Activated naive CD4-positive, alpha-beta T cell treated with Interleukin-2 at 50 U/mL for 16 hours (primary cell): ENCODE measurements at places on chromosomes 11 and 22.

DNA sequence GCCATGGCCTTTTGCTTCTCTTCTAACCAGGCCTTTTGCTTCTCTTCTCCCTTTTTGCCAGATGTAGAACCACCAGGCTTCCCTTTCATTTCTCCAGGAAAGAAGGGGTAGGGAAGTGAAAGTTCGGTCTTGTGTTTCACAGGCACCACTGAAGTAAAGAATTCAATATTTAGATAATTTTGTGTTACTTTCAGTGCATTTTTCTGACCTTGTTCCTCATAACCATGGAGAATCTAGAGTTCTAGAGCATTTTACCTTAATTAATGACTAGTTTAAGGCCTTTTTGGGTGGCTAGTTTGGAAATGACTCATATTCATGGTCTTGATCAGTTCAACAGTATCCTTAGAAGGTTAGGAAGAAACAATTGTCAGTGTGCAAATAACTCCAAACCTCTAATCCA is 22.7 kb downstream of the GRAMD1B start:
- DNase-seq: no peak

- DNase-seq: peak; percentile 8
Measured at GRCh38 chr11:17734986-17735817, 621 bp downstream of the KCNC1 start.

DNA sequence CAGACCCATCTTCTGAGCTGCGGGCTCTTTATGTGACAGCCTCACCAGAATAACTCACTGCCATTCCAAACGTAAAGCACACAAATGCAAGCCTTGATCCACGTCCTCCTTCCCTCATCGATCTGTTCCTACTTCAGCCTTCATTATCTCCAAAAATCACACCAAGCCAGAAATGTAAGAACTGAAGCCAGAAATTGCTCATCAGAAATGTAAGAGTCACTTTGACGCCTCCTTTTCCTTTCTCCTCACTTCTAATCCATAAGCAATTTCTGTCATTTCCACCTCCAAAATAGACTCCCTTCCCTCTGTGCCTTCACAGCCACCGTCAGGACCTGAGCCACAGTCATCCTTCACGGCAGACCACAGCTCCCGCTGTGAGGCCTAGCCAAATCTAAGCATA is 387.3 kb upstream of the B3GAT1 start:
- no peak for DNase-seq

- DNase-seq: no peak
Measured at GRCh38 chr11:128961645-128962044, 19.0 kb upstream of the TP53AIP1 start.

DNA sequence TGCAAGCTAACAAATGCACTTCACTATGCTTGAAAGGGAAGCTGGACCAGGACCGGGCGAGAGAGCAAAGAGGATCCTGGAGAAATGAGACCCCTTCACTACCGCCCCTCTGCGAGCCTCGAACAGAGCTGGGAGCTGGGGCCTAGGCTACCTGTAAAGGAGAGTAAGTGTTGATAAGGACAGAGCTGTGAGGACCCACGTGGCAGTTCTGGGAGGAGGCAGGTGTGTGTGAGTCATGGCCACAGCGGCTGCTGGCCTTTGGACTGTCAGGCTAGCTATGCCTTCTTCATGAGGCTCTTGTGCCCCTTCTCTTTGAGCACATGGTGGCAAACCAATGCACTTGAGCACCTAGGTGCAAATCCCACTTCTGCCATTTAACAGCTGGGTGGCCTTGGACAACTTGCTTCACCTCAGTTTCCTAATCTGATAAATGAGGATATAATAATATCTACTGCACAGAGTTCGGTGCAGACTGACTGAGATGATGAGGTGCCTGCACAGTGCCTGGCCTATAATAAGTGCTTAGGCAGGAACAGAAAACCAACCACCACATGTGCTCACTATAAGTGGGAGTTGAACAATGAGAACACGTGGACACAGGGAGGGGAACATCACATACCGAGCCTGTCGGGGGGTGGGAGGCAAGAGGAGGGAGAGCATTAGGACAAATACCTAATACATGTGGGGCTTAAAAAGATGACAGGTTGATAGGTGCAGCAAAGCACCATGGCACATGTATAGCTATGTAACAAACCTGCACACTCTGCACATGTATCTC is 35.3 kb upstream of the KCNJ11 start:
- DNase-seq: no peak

- DNase-seq: no peak
Measured at GRCh38 chr11:5923427-5923776, 18.6 kb upstream of the OR56A3 start.

DNA sequence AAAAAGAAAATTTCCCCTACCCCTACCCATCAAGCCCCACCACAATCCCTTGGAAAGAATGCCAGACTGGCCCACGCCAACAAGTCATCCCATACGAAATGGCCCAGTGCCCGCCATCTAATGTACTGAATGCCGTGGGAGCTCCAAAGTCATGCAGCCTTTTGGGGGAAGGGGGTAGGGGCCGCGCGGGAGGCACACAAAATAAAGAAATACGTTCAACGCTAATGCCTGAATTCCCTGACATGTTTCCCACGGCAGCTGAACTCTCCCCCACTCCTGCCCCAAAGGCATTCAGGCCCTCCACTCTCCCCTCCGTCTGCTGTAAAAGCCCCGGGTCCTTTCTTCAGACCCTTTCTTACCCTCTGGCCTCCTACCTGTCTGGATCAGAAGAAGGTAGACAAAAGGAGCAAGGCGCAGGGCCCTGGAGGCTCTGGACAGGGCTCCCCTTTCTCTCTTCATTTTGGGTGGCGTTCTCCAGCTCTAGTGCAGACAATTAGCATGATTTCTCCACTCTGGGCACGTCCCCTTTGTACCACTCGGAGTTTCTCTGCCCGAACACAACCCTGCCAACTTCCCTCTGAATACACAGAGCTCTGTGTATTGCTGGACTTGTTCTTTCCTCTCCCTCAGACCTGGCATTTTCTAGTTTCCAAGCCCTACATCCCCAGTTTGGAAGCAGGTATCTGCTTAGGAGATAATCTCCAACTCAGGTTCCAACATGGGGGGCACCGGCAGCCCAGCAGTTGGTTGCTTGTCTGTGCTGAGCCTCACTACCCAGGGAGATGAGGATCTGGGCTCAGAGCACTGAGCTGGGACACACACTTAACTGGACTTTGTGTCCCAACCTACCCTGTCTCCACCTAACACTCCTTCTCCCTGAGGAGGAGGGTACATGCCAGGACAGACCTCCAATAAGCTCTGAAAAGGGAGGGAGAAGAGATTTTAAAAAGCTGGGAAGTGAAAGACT is at the start of gene HEPACAM:
TSS of gene HEPACAM (minus strand) at position 500 of the 967 bp plus-strand sequence. CDS start at position 459, 41 bp downstream.
- DNase-seq: no peak

- DNase-seq: no peak
Measured at GRCh38 chr11:80024119-80024518, 583.3 kb upstream of the TENM4 start.

- no peak for DNase-seq
Measured at GRCh38 chr11:3122775-3123201, 42.3 kb downstream of the OSBPL5 start.

DNA sequence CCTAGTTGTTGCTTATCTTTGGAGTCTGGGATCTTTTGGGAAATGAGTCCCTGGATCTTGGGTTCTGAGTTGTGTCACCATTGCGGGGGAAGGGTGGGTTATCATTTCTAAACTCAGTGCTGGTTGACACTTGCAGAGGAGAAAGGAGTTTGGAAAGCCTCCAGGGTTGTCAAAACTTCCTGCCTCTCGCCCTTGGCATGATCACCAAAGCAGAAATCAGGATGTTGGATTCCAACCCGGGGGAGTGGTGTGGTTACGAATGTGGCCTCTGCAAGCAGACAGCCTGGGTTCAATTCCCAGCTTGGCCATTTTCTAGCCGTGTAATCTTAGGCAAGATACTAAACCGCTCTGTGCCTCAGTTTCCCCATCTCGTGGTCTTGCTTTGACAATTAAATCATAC is 24.3 kb downstream of the CD6 start:
- DNase-seq: no peak

- no peak for DNase-seq
Measured at GRCh38 chr11:112345166-112345565, 84.5 kb upstream of the PLET1 start.

GRCh38 chr11:92316106-92316809 is 91.6 kb downstream of the FAT3 start:
- DNase-seq: no peak

DNA sequence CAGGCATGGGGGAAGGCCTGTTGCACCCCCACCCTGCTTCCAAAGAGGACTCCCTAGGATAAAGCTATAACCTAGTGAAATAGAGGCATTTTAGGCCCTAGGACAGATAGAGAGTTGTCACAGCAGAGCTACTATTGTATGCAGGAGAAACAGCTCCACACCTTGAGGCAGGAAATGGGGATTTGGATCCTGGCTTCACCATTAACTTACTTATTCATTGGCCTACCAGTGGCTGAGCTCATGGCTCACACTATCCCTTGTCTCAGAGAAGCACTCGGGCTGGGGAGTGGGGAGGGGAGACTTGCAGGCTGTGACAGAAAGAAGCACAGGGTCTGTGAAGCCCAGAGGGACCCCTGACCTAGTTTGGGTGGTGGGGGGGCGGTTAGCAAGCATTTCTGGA is 999 bp upstream of the PDE2A start:
- no peak for DNase-seq

DNA sequence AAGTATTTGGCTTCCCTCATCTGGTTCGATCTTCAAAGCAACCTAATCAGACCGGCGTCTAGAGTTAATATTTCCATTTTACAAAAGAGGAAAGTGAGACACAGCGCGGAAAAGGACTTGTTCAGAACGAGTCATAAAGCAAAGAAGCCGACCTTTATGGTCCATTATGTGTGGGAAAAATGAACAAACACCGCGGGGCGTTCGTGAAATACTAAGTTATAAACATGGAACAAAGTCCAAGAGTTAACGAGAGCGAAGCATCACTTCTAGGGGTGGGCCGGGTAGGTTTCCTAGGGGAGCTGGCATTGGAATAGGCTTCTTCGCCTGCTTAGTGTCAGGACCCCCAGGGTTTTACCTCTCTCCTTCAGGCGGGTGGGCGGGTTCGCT is 575 bp downstream of the DUSP18 start:
- DNase-seq: no peak

- no peak for DNase-seq
Measured at GRCh38 chr11:120744016-120744994, 232.8 kb downstream of the GRIK4 start.

GRCh38 chr11:70164705-70165104 is 38.4 kb upstream of the FADD start:
- DNase-seq: no peak
